Fibroblast of gingiva (primary cell): ENCODE measurements at places on chromosomes 2 and 18.

DNA sequence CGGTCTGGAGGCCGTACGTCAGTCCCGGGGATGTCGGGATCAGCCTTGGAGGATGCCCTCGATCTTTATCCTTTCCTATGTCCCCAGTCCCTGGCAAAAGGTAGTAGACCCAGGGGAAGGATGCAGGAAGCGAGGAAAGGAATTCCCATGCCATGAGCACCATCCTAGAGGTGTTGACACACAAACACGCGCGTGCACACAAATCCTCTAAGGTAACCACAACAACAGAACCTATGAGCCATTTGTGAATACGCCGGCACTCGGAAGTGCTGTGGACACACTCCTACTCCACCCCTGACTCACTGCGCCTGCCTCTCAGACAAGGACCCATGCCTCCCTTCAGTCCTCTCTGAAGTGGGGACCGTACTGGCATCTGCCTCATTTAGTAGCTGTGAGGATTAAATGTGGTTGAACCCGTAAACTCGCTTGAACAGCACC, 11.3 kb upstream of the MLPH start:
- peak; percentile 26 for DNase-seq

- DNase-seq: no peak
Measured at GRCh38 chr2:22530131-22530530, 854.8 kb upstream of the KLHL29 start.

GRCh38 chr2:16588565-16588964, 77.1 kb downstream of the CYRIA start:
- DNase-seq: no peak

- DNase-seq: no peak
Measured at GRCh38 chr2:67498931-67499330, 101.8 kb downstream of the ETAA1 start.

DNA sequence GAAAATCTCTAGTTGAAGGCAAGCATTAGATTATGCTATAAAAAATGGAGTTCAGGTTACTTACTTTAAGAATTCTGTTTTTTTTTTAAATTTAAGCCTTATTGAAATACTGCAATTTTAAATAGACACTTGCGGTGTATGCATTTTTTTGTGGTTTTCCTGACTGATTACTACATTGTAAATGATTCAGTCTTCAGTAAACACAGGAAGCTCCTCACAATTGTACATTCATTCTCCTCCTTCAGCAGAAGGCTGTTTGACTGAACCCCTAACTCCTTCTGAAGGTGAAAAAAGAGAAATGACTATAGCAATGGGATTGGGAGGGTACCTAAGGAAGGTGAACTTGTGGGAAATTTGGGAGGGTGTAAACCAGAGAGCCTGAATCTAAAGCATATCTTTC, 136.1 kb downstream of the GCA start:
- DNase-seq: no peak

DNA sequence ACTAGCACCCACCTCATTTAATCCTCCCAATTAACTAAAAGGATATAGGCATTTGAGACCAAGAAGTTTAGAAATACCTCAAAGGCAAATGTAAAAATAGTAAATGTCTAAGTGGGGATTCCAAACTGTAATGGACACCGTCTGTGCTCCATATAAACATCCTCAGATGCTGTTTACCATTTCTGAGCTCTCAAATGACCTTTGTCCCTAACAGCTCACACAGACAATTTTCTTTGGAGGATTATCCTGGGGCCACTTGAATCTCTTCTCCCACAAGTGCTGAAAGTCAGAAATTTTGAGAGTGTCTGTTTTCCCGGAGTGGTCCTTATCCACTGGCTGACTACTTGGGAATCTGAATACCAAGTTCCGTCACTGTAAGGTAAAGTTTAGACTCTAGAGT, 1418.9 kb downstream of the LRP1B start:
- DNase-seq: peak; percentile 2

- DNase-seq: no peak
Measured at GRCh38 chr2:230933521-230934180, 8.6 kb upstream of the GPR55 start.

GRCh38 chr2:150997702-150998440, 263.8 kb downstream of the RBM43 start:
- DNase-seq: peak; percentile 23

DNA sequence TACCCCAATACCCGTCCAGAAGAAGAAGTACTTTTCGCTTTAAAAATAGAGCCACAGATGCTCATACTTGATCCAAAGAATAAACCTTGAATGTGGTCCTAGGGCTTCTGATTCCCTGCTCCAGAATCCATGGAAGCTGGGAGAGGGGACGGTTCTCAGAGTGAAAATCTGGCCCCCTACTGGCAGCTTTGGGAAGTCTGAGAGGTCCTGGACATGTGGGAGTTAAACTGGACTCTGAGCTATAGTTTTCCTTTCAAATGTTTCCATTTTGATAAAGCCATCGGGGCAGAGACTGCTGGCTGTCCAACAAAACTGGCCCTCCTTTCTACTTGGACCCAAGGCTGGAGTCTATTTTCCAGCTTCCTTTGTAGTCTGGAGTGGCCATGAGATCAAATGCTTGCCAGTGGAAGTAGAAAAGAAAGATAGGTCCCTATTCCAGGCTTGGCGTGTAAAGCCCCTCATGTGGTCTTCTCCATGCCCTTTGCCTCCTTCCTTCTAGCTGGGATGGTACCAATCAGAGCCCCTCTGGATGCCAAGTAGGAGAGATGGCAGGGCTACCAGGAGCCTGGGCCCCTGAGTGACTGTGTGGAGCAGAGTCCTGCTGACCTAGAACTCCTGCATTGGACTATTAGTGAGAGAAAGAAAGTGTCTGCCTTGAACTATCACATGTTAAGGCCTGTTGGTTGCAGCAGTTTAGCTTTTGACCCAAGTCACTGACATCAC, 37.7 kb upstream of the TBC1D8 start:
- DNase-seq: peak; percentile 8

GRCh38 chr2:79530443-79530842, 17.6 kb downstream of the CTNNA2 start:
- DNase-seq: no peak

- DNase-seq: no peak
Measured at GRCh38 chr18:51588616-51589015, 391.1 kb upstream of the MEX3C start.

DNA sequence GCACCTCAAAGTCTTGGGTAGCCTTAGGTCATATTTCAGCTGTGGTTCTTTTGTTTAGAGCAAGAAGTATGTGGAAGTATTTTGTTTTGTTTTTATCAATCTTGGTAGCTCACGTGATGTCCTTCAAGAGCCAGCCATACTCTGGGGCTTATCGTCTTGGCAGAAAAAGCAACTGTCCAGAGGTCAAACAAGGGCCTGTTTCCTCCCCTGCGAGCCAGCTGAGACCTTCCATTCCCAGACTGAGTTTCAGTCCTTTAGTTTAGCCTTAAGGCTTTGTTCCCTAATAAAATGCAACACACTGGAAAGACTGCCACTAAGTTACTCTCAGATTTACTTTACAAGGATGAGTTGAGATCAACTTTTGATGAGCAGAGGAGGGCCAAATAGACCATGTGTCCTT, 63.5 kb downstream of the TXNL1 start:
- DNase-seq: no peak

GRCh38 chr2:203246646-203247045, 7.8 kb downstream of the CYP20A1 start:
- no peak for DNase-seq

GRCh38 chr2:50995610-50996009, 36.3 kb downstream of the NRXN1 start:
- DNase-seq: peak; percentile 34
